ENCODE measurements at places on chromosomes 4 and X.

DNA sequence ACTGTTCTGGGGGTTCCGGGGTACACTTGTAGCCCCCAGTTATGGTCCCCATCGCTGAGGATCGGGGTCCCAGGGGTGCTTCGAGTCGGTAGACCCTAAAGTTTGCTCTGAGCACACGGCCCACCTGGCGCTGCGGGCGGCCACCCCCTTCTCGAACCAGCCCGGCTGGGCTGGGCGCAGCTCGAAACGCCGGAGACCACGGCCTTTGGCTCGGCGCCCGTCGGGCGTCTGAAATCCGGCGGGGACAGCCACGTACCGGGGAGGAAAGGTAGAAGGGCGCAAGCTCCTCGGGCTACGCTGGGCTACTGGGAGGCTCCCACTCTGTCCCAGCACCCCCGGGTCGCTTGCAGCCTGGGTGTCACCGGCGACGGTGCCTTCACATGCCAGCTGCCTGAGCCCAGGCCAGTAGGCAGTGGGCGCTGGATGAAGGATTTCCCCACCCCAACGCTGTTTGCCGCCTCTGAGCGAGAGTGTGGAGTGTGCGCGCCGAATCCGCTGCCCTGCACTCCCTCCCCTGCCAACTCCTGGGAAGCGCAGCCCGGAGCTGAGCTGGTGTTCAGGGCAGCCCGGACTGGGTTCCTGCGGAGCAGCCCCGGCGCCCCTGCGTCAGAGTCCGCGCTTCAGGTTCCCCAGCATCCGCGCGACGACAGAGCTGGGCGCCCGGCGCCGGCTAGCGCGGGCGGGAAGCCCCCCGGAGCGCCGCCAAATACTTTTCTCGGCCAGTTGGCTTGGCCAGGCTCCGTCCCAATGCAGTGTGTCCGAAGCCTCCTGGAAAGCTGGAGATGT is 637 bp downstream of the MAMLD1 start:
- H3K4me1 ChIP-seq = peaks cover 15% of the 10 kb centered on the region
- no peaks in the 10 kb centered on the region for H3K36me3 ChIP-seq
- H3K27me3 ChIP-seq = peaks cover 81% of the 10 kb centered on the region
- no peak overlapping the region for H3K27ac ChIP-seq
- H3K4me3 ChIP-seq = peak overlapping the region; percentile 64

GRCh38 chr4:153090670-153091385 is 113.4 kb upstream of the TRIM2 start:
- no peak overlapping the region for H3K4me3 ChIP-seq
- H3K4me1 ChIP-seq = peaks cover 25% of the 10 kb centered on the region
- no peaks in the 10 kb centered on the region for H3K36me3 ChIP-seq
- H3K27me3 ChIP-seq = peaks cover 2% of the 10 kb centered on the region
- no peak overlapping the region for H3K27ac ChIP-seq

- H3K4me1 ChIP-seq = peaks cover 64% of the 10 kb centered on the region
- no peak for DNase-seq
- H3K4me3 ChIP-seq = no peak overlapping the region
- H3K27ac ChIP-seq = no peak overlapping the region
- peaks cover 3% of the 10 kb centered on the region for H3K27me3 ChIP-seq
Measured at GRCh38 chrX:13284570-13284969, 35.3 kb downstream of the ATXN3L start.

GRCh38 chr4:124055896-124056295 is 656.6 kb downstream of the ANKRD50 start:
- no peak overlapping the region for H3K4me3 ChIP-seq
- H3K36me3 ChIP-seq = no peaks in the 10 kb centered on the region
- H3K4me1 ChIP-seq = peaks cover 18% of the 10 kb centered on the region
- H3K27me3 ChIP-seq = no peaks in the 10 kb centered on the region

DNA sequence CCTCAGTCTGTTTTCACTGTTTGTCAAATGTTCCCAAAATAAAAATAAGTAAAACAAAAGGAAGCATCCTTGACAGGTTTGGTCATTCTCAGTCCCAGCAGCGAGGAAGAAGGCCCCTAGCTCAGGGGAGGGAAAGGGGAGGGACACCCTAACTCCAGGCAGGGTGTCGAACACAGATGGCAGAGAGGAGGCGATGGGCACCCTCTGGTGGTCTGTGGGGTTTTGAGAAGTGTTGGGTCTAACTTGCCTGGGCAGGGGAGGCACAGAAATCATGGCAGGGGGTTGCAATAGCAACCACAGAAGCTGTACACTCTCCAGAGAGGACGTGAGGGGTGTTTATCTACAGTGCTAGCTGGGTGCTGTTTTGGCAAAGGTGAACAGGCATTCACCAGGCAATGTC is 229.8 kb upstream of the SFRP2 start:
- peaks cover 17% of the 10 kb centered on the region for H3K4me1 ChIP-seq
- H3K27ac ChIP-seq = no peak overlapping the region
- DNase-seq = peak; percentile 67
- no peaks in the 10 kb centered on the region for H3K27me3 ChIP-seq

DNA sequence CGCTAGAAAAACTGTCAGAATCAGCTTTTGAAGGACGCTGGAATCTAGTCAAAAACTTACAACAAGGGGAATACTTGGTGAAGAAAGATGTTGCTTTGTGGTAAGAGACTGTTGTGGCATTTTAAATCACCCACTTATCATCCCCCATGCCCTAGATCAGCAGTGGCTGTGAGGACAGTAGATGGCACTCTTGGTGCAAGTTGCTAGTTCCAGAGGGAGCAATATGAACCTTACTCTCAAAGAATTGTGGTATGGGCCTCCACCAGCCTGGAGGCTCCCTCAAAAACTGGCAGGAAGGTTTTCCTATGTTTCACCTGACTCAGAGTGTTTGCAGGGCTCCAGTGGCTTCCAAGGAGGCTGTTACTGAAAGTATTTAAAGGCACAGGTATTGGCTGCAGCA is 37.7 kb upstream of the SLC16A2 start:
- peak; percentile 32 for DNase-seq
- peaks cover 11% of the 10 kb centered on the region for H3K4me1 ChIP-seq
- no peak overlapping the region for H3K27ac ChIP-seq
- H3K27me3 ChIP-seq = no peaks in the 10 kb centered on the region
- H3K36me3 ChIP-seq = no peaks in the 10 kb centered on the region

DNA sequence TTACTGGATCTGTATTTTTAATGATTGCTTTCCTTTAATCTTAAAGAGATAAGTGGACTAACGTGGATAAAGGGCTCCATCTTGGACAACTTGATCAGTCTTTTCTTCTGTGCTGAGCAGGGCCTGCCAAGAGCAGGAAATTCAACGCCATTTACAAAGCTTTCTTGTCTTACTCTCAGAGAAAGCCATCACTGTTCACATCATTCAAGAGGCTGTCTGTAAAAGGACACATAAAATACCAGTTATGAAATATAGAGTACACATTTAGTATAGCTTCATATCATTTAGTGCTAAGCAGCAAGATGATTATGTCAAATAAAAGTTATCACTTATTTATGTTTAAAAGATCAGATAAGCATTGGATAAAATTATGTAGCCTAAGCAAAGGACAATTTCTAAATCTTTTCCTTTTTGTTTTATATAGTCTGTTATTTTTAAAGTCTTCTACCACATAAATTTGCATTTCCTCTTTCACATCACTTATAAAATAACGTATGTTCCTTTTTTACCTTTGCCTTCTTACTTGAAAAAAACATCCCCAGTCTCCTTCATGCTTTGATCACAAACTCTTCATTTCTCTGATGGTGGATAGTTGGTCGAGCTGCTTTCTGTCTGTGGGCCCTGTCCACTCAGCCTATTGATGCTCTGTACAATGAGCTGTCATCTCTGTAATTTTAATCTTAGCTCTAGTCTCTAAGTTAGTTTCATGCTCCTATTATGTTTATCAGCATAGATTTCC is 2.1 kb upstream of the CCNG2 start:
- no peaks in the 10 kb centered on the region for H3K27me3 ChIP-seq
- H3K4me1 ChIP-seq = peaks cover 57% of the 10 kb centered on the region
- peak overlapping the region; percentile 97 for H3K4me3 ChIP-seq
- DNase-seq = no peak

GRCh38 chrX:29965634-29966033 is 249.7 kb upstream of the MAGEB2 start:
- no peak overlapping the region for H3K4me3 ChIP-seq
- no peak overlapping the region for H3K27ac ChIP-seq
- H3K4me1 ChIP-seq = peaks cover 36% of the 10 kb centered on the region
- no peak for DNase-seq
- peaks cover 5% of the 10 kb centered on the region for H3K27me3 ChIP-seq

DNA sequence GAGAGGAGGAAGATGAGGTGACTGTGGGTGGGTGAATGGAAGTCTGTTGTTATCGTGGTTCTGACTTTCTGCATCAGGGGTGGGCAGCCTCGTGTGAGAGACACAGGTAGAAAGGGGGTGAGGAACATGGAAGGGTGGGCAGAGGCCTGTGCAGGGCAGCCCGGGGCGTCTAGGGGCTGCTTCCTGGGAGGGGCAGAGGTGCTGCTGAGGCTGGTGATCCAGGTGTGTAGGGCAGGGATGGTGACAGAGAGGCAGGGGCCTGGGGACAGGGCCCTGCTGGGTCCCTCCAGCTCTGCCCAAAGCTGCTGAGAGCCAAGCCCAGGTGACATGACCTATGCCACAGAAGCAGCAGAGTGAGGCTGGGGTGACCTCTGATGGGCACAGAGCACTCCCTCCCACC is 89.7 kb upstream of the C4orf50 start:
- peaks cover 11% of the 10 kb centered on the region for H3K27me3 ChIP-seq
- no peak overlapping the region for H3K27ac ChIP-seq
- DNase-seq = no peak

- no peaks in the 10 kb centered on the region for H3K27me3 ChIP-seq
- H3K36me3 ChIP-seq = no peaks in the 10 kb centered on the region
- H3K4me3 ChIP-seq = no peak overlapping the region
- H3K4me1 ChIP-seq = no peaks in the 10 kb centered on the region
Measured at GRCh38 chr4:25180524-25181131, 20.4 kb upstream of the SEPSECS start.

DNA sequence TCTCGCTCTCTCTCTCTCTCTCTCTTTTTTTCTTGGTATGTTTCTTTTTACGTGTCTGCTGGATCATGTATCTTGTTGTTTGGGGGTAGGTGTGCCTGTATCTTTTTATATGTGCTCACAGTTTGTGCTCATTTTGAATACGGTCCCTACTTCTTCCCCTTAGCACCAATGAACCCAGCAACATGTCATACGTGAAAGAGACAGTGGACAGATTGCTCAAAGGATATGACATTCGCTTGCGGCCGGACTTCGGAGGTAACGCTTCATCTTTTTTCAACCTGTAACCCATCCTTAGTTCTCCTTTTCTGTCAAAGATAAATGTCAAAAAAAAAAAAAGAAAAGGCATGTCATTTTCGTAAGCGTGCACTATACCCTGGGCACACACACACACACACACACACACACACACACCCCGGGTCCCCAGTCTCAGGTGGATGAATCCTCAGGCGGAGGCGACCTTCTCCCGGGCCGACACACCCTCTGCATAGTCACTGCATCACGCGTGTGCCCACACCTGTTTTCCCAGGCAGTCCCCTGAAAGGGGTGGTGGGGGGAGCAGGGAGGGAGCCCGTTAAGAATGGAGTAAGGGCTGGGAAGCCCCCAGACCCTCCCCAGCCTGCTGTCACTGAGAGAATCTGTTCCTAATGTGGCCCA is 511 bp downstream of the GABRB1 start:
- H3K36me3 ChIP-seq = no peaks in the 10 kb centered on the region
- H3K27ac ChIP-seq = no peak overlapping the region
- H3K4me3 ChIP-seq = peak overlapping the region; percentile 89
- DNase-seq = no peak
- peaks cover 18% of the 10 kb centered on the region for H3K4me1 ChIP-seq

GRCh38 chr4:158871335-158871724 is 102.5 kb downstream of the FNIP2 start:
- H3K36me3 ChIP-seq = peaks cover 3% of the 10 kb centered on the region
- H3K27ac ChIP-seq = no peak overlapping the region
- no peak for DNase-seq

DNA sequence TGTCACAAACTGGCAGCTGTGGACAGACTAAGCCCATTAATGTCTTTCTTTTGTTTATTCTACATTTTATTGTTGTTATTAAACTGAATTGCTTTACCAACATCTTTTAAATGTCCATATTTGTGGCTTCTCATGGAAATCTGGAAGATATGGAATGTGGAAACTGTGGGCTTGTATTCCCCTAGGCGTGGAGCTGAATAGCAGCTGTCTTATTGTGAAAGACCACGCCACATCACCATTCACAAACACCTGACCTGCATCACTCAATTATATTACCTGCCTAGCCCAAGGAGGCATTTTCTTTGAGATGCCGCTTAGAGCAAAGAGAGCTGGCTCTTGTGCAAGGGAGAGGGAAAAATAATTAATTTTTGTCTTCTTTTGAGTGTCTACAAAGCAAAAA is 96.9 kb upstream of the GPRIN3 start:
- DNase-seq = no peak
- H3K36me3 ChIP-seq = no peaks in the 10 kb centered on the region
- H3K4me1 ChIP-seq = no peaks in the 10 kb centered on the region
- H3K27ac ChIP-seq = no peak overlapping the region

DNA sequence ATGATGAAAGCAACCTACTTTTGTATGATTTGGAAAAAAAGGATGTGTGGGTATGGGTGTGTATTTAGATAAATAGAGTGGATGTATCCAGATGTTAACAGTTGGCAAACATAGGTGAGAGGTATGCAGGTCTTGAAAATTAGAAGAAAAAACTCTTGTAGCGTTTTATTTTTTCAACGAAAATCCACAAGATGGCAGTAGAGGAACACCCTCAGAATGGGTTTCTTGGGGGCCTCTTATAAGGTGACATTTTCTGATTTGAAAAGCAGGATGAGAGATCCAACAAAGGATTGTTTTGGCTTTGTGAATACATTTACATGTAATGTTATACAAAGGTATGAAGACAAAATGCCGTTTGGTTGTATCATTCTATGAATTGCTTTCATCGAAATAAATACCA is 68.3 kb downstream of the FMR1NB start:
- H3K27ac ChIP-seq = no peak overlapping the region
- H3K4me1 ChIP-seq = no peaks in the 10 kb centered on the region
- DNase-seq = no peak

DNA sequence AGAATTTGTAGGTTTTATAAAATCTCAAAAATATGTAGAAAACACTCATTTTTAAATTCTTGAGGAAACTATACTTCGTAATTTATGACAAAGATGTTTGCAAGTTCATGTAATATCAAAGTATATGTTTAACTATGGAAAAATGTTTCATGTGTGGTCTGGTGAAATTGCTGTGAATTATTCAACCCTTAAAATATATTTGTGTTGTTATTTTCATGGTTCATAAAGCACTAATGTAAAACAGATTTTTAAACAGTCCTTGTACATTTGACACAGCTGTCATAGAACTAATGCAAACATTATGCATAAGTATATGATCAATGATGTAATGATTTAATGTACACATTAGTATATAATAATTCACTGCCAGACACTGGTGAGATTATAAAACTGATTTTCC is 83.1 kb upstream of the ARSJ start:
- no peak for DNase-seq
- H3K36me3 ChIP-seq = no peaks in the 10 kb centered on the region
- H3K27me3 ChIP-seq = no peaks in the 10 kb centered on the region

GRCh38 chr4:116726523-116726922 is 358.9 kb downstream of the TRAM1L1 start:
- no peaks in the 10 kb centered on the region for H3K36me3 ChIP-seq
- H3K27ac ChIP-seq = no peak overlapping the region
- no peaks in the 10 kb centered on the region for H3K4me1 ChIP-seq
- H3K27me3 ChIP-seq = no peaks in the 10 kb centered on the region
- no peak overlapping the region for H3K4me3 ChIP-seq
- DNase-seq = no peak

GRCh38 chrX:103800318-103800717 is 23.7 kb downstream of the PLP1 start:
- no peaks in the 10 kb centered on the region for H3K4me1 ChIP-seq
- DNase-seq = no peak
- no peak overlapping the region for H3K4me3 ChIP-seq
- H3K27me3 ChIP-seq = peaks cover 19% of the 10 kb centered on the region

- H3K36me3 ChIP-seq = no peaks in the 10 kb centered on the region
- H3K4me1 ChIP-seq = peaks cover 29% of the 10 kb centered on the region
- H3K27ac ChIP-seq = no peak overlapping the region
Measured at GRCh38 chr4:74671080-74671698, 123.1 kb downstream of the BTC start.
